Tracheal epithelial cell (primary cell): ENCODE measurements at places on chromosomes 13 and 19. TPM values are rescaled to one million over a fixed set of nuclear protein-coding genes. Genes with fewer than 3 reads are reported as not detected.

The LRRC25 gene
- not detected in 2 replicates for total RNA-seq

The LILRA2 gene
- total RNA-seq, result not detected in 2 replicates

The INSR gene
- total RNA-seq, result 6.7 and 11.5 TPM in 2 replicates

The IGFL2 gene
- 0.48 and 0.85 TPM in 2 replicates for total RNA-seq

The OCEL1 gene
- 1.4 and 3.0 TPM in 2 replicates for total RNA-seq

The FXYD3 gene
- total RNA-seq, result 346 and 846 TPM in 2 replicates

The SLC5A5 gene
- total RNA-seq, result 0.21 and 0.24 TPM in 2 replicates

The SLITRK6 gene
- total RNA-seq, result 0.48 and 12.6 TPM in 2 replicates

The MEIOSIN gene
- not detected in 2 replicates for total RNA-seq

The B3GNT8 gene
- 1.7 and 3.6 TPM in 2 replicates for total RNA-seq

The GSK3A gene
- total RNA-seq, result 18.3 and 20.5 TPM in 2 replicates

The KCNJ14 gene
- 0.48 and 1.3 TPM in 2 replicates for total RNA-seq

The GTPBP3 gene
- 20.5 and 71.6 TPM in 2 replicates for total RNA-seq

The TNFSF13B gene
- 0.48 and 1.1 TPM in 2 replicates for total RNA-seq

The TMEM221 gene
- total RNA-seq, result under 0.01 and 0.24 TPM in 2 replicates

The TMEM59L gene
- total RNA-seq, result 0.85 TPM in 1 of 2 replicates, not detected in the other

The ANGPTL4 gene
- total RNA-seq, result 6.0 and 41.4 TPM in 2 replicates

The QPCTL gene
- 10.7 and 16.1 TPM in 2 replicates for total RNA-seq

The PROZ gene
- total RNA-seq, result not detected in 2 replicates

The TTYH1 gene
- total RNA-seq, result not detected in 2 replicates

The ZNF579 gene
- 3.8 and 5.5 TPM in 2 replicates for total RNA-seq

The SYDE1 gene
- 2.1 and 5.8 TPM in 2 replicates for total RNA-seq

The PBX4 gene
- 0.21 and 0.96 TPM in 2 replicates for total RNA-seq

The SKA3 gene
- total RNA-seq, result 3.8 and 6.0 TPM in 2 replicates
